Head of caudate nucleus (tissue), 42 donors: ENCODE measurements at places on chromosomes 1 and 21.

GRCh38 chr1:197218857-197219256 is 49.2 kb upstream of the CRB1 start:
- DNase-seq, result no peak

DNA sequence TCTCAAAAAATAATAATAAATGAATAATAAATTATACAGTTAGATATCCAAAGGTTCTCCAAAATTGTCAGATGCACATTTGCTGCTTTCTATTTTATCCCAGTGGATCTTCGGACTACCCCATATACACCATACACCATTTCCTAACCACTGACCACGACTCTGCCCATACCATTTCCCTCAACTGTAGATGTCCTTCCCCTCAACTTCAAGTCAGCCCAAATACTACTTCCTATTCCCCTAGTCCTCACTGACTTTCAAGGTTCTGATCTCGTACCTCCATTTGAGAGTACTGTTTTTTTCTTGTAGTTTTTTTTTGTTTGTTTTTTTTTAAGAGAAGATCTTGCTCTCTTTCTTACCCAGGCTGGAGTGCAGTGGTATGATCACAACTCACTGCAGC is 19.6 kb downstream of the EIF4G3 start:
- no peak for DNase-seq

GRCh38 chr1:86773341-86774288 is 69.2 kb downstream of the SH3GLB1 start:
- no peak for DNase-seq

DNA sequence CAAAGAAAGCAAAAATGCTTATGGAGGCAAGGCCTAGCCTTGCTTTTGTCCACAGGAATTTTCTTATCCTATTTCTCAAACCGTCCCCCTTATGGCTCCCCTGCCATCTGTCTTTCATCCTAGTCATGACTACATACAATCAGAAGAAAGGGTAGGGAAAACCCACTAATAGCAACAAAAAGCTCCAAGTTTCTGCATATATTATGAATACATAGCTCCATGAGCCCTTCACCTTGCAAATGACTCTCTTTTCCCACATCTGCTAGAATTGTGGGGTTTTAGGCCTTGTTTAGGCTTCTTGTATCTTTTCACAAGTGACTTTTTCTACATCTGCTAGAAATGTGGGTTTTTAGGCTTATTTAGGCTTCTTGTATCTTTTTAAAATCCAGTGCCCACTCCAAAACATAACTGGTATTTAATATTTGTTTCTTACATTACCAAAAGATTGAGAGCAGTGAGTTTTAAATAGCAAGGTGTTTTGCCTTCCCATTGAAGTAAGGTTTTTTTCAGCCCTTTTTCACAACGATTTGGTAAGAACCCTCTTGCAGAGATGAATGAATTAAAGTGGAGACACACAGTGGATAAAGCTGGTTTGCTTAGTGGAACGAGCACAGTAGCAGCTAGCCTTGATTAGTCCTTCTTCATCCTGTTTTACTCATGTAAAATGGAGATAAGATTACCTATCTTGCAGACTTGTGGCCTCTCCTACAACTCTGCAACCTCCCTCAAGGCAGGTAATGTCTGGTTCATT is 4.4 kb downstream of the GADD45A start:
- DNase-seq, result no peak

DNA sequence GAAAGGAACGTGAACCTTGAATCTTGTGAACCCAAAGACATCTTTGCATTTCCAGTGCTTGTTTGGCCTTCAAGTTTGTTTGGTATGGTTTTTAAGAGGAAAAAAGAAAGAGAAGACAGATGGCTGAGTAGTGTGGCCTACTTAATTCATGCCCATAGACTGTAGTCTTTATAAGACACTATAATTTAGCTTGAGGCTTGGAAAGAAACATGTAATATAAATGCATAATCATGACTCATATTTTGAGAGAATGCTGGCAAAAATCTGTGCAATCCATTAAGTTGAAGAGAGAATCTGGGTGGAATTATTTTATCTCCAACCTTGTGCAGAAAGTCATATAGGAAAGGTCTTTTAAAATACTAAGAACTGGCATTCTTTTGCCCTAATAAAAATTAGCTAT is 179.3 kb downstream of the SIPA1L2 start:
- DNase-seq, result no peak

GRCh38 chr21:40568807-40569206 is 278.2 kb downstream of the DSCAM start:
- no peak for DNase-seq

GRCh38 chr1:16625497-16626408 is 12.4 kb upstream of the NBPF1 start:
- DNase-seq, result no peak

GRCh38 chr1:6224718-6225117 is 11.0 kb downstream of the ICMT start:
- DNase-seq, result no peak

DNA sequence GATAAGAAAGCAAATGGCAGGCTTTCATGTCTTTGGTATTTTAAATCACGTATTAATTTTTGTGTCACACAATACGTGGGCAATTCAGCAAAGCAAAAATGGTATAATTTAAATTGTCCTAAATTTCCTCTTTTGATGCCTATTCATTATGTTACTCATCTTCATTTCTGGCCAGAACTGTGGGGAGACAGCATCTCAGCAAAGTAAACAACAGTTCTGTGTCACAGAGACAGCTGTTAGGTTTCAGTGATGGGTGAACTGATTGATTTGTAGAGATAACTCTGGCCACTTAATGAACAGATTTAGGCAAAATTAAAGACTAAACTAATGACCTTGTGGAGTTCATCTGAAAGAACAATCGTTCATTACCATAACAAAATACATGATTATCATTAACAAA is 49.2 kb downstream of the FH start:
- DNase-seq, result no peak

DNA sequence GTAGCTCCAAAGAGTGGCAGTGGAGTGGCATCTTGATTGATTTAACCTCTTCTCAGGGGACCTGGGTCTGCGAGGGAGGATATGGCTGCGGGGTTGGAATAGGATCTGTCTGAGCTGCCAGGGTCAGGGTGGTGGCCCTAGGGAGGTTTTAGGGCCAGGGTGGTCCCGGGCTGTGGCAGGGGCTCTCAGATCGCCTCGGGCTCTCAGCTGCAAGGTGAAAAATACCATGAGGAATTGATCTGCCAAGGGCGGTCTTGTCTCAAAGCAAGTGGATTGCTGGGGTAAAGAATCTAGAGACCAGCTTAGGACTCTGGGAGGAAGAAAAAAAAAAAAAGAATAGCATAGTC is 3.7 kb downstream of the SIM2 start:
- DNase-seq, result no peak

- no peak for DNase-seq
Observed at GRCh38 chr1:29812408-29813135, 576.2 kb downstream of the PTPRU start.

GRCh38 chr1:12407050-12407961 is 177.5 kb downstream of the VPS13D start:
- DNase-seq, result no peak

GRCh38 chr1:23023174-23023845 is 4.0 kb downstream of the KDM1A start:
- DNase-seq, result no peak

GRCh38 chr21:46538262-46538661 is 66.6 kb downstream of the S100B start:
- DNase-seq, result no peak

DNA sequence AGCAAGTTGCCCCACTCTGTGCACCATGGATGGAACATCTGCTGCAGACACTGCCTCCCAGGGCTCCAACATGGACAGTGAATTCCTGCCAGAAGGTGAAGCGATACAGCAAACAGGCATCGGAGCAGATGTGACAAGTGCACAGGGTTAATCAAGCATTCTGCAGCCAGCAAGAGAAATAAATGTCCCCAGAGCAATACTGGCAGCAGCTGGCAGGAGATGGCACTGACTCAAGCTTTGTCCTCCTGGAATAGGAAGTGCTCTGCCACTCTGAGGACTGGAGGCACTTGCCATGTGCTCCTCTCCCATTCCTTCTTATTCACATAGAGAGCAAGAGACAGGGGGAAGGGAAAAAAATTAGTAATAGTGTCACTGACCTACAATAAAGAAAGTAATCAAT is 402.7 kb upstream of the DAB1 start:
- DNase-seq, result no peak

GRCh38 chr1:156390469-156391365 is 21.7 kb downstream of the RHBG start:
- peak; percentile 60 for DNase-seq

DNA sequence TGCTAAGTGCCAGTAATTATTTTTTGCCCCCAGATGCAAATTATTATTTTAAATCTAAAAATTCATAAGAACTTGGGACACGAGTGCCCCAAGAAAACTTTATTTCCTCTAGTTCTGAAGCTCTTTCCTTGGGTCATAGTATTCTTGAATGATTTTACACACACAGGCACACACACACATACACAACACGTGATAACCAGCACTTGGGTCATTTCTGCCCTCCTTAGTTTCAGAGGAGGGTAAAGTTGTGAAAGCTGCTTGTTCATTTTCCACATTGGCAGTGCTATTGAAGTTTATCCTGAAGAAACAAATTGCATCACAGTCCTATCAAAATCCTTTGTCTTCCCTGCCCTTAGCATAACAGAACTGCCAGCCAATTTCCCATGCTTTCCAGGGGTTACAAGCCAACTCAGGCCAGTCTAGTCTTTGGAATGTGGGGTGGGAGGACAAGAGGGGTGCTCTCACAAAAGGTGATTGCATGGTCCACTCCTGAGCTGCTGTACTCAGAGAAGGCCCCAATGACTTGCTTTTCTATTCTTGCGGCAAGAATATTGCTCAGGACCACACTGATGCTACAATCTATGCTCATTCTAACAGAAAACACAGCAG is 98.5 kb upstream of the POGK start:
- no peak for DNase-seq

- DNase-seq, result no peak
Observed at GRCh38 chr1:178345807-178346206, 151.0 kb downstream of the CLEC20A start.

DNA sequence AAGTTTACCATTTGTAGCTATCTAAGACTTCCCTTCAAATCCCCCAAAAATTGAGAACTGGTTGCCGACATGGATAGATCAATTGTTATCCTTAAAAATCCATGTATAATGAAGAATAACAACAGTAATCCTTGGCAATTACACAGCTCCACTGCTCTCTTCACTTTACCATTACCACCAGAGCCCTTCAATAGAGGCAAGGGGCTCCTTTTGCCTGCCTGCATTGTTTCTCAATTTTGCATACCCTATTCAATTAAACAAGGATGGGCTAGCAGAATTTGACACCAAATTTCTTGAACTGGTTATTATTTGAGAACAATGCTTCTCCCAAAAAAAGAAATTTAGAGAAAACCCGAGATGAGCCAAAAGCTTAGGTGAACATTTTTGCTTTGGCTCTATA is 387.8 kb upstream of the PKN2 start:
- DNase-seq, result no peak

- DNase-seq, result no peak
Observed at GRCh38 chr1:33005117-33005837, 31.4 kb downstream of the AK2 start.

- no peak for DNase-seq
Observed at GRCh38 chr1:17161137-17161740, 42.0 kb upstream of the PADI2 start.

DNA sequence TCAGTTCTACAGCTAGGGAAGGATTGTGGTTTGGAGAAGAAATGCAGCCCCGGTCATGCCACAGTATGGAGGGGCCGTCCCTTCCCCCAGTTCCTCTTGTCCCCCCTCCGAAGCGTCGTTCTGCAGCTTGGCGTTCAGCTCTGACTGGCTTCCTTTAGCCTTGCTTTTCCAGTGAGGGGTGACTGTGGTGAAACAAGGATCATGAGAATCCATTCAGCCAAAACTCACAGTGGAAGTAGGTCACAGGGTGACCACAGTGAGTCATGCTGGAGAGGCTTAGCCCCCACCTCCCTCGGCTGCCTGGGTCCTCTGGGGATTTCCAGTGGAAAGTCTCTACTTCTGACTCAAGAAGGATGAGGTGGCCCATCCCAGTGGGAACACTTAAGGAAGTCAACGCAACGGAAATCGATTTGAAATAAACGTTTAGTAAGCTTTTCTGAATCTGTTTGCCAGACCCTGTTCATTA is 37.3 kb upstream of the COL6A2 start:
- DNase-seq, result no peak

DNA sequence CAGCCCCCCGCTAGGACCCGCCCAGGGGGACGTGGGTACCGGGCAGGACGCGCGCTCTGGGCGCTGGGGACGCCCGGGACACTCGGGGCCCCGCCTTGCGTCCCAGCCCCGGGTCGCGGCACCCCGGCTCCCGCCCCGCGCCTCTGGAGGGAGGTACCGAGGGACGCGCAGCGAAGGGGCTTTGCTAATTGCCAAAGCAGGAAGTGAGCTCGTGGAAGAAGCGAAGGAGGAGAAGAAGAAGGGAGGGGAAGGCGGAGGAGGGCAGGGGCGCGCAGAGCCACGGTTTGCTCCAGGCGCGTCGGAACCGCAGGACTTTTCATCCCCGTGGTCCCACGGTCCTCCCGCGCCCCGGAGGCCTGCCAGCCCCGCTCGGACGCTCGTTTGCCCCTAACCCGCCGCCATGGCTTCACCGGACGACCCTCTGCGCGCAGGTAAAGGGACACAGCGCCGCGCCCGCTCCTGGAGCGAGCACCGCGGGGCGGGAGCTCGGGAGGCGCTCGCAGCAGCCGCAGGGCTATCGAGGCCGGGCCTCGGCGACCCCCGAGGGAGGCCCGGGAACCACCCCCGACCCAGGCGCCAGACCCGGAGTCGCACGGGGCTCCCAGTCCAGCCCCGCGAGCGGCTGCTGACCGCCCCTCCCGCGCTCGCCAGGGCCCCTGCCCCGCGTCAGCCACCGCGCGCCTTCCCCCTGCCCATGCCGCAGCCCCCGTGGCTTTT is 1.3 kb downstream of the EDARADD start:
- DNase-seq, result no peak
